NT2/D1 (cell line): ENCODE measurements at places on chromosomes 3 and 15.
A peak's percentile ranks its signal among the peaks of the same experiment; 100 is the strongest.

DNA sequence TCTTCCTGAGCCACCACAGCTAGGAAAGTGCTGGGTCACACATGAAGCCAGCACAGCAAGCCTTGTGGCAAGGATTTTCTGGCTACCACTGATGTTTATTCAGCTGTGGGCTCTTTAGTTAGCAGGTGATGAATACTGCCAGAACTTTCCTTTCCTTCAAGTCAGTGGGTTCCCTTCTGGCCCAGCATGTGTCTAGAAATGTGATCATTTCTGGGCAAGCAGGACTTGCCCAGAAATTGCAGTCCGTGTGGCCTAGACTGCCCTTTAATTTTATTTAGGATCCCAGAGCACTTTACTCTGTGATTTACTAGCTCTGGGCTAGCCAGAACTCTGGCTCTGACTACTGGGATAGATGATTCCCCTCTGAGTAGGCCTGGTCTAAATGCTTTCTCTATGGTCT, 397.5 kb downstream of the ZIC4 start:
- no peak for DNase-seq

DNA sequence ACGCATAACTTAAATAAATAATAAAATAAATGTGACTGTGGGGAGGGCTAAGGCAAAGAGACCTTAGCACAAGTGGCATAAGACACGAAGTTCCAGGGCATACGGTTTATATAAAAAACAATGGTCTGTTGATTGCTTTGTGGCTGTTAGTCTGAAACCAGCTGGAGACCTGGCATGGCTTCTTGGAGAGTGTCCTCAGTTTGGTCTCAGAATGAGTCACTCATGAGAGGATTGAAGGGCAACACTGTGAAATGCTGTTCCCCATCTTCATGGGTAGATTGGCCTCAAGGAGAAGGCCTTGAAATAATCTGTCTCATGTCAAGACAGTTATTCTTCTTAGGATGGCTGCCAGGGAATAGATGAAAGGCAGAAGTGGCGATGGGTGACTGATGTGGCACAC, 62.2 kb downstream of the SOX2 start:
- DNase-seq, result no peak

DNA sequence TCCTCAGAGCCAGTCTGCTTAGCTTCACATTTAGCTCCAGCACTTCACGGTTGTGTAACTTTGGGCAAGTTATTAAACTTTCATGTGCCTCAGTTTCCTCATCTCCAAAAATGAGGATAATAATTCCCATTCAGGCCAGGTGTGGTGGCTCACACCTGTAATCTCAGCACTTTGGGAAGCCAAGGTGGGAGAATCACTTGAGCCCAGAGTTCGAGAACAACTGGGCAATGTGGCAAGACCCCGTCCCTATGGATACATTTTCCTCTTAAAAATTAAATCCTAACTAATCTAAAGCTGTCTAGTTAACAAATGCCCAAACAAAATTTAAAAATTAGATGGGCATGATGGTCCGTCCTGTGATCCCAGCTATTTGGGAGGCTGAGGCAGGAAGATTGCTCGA, 7.2 kb downstream of the RCN2 start:
- no peak for DNase-seq

DNA sequence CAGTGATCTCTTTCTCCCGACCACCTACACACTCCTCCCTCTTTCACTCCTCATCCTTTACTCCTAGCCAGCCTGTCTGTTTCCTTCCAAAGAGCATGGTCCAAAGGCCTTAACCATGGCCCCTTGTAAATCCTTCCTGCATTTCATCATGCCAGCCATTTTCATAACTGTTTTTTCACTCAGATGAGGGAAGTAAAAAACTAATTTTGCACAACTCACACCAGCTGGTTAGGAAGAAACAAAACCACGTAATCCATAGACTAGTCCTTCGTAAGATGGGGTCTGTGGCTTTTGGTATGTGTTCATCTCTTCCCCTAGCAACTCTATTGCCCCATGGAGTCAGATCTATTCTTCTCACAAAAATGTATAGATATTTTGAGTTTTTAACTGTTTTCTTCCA, 187.8 kb downstream of the SHOX2 start:
- no peak for DNase-seq

DNA sequence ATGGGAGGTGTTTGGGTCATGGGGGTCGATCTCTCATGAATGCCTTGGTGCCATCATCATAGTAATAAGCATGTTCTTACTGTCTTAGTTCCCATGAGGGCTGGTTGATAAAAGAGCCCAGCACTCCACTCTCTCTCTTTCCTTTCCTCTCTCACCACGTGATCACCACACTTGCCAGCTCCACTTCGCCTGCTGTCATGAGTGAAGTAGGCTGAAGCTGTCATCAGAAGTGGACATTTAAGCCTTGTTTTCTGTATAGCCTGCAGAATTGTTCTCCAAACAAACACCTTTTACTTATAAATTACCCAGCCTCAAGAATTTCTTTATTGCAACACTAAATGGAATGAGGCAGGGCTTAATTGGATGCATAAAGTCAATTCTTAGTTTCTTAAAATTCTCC, 6.1 kb downstream of the OR5H1 start:
- DNase-seq, result no peak

DNA sequence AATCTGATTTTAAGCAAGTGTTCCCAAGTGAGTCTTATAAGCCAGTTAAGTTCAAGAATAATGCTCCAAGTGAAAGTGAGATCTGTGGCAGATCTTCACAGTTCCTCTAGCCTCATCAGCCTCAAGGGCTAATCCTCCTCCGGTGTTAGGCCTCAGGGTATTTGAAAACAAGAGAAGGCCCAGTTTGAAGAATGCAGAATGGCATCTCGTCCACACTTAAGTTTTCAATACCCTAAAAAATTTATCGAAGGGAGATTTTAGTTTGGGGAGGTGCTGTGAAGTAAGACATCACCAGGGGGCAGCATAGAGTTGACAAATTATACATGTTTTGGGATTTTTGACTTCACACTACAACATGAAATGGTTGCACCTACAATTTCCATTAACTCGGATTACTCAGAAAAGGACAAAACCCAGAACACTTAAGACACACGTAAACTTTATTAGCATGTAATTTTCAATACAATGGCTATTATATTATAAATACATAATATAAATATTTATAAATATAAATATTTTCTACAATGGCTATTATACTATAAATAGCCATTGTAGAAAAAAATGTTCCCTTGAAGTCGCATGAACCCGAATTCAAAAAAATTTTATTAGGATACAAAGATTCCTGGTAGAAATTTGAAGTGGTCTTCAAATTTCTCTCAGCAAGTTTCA, 2.3 kb upstream of the TMEM266 start:
- DNase-seq, result peak; percentile 32

DNA sequence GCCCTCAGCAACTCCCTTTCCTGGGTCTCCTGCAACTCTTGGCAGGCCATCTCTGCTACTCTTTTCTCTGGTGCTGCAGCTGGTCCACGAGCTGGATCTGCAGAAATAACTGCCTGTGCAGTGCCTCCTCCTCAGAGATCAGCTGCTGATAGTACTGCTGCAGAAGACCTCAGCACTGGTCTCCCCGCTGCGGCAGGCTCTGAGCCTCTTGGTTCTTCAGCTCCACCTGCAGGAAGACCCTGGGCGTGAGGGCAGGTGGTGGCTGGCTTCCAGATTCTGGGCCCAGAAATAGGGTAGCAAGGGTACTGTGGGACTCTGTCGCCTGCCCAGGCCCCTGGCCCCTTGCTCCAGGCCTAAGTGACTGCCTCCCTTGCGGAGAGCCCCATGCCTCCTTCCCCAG, 79.7 kb upstream of the C2CD4B start:
- no peak for DNase-seq

- no peak for DNase-seq
These were observed 54.7 kb upstream of the SLCO2A1 start for GRCh38 chr3:134084242-134084950.

GRCh38 chr3:189305412-189305811, 133.6 kb downstream of the TPRG1 start:
- no peak for DNase-seq

- no peak for DNase-seq
These were observed 77.4 kb downstream of the VPS8 start for GRCh38 chr3:184889312-184889904.

- no peak for DNase-seq
These were observed 652.5 kb downstream of the EDEM1 start for GRCh38 chr3:5840056-5840455.

DNA sequence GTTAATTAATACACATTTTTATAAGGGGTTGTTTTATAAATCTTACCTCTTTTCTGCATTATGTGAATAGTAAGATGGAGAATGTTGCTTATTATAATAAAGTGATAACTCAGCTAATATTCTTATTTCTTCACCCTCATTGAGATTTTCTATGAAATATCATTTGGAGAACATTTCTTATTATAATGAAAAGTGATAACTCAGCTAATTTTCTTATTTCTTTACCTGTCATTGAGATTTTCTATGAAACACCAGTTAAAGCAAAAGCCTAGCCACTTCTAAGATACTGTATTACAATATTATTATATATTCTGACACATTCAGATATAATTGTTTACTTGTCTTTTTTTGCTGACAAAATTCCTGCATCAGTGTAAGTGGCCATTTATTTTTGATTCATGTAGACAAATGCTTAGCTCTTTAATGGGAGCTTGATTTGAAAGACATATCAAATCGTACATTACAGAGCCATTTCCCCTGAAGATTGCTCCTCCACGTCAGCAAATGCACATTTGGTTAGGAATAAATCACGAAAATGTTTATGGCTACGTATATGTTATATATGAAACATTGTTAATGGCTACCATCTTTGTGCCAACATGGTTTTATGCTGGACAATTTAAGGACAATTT, 427.5 kb downstream of the CHL1 start:
- DNase-seq, result no peak

DNA sequence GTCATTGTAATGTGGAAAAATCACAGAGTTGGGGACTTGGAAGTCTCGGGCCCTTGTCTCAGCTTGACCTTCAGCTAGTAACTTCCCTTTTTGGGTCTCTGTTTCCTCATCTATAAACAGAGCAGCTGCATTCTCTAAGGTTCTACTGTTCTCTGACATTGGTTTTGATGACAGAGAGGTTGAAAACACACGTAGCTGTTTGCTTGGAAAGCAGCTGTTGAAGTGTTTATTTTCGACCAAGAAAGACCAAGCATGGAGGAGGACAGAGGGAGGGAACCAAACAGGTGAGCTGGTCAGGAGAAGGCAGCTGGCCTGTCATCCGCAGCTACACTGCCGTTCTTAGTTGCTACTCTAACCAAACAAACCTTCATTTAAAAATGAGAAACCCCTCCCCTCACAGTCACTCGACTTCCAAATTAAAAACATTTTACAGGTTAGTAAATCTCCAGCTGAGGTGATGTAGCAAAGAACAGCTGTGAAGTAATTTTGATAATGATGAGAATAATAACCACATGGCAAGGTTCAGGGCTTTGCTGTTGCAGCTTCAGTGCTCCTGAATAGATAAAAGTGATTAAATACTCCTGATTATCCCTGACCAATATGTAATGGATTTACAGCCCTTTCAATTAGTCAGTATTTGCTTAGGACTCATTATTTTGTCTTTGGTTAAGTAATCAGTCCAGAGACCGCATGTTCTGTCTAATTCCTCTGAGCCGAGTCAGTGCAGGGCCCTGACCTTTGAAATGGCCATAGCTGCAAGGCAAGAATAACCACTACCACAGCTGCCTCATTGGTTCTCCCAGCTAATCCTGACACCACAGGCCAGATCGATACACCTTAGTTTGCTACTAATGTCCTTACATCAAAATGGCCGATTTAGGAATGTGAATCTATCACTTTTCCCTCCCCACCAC, 65.3 kb downstream of the MEIS2 start:
- DNase-seq, result no peak

DNA sequence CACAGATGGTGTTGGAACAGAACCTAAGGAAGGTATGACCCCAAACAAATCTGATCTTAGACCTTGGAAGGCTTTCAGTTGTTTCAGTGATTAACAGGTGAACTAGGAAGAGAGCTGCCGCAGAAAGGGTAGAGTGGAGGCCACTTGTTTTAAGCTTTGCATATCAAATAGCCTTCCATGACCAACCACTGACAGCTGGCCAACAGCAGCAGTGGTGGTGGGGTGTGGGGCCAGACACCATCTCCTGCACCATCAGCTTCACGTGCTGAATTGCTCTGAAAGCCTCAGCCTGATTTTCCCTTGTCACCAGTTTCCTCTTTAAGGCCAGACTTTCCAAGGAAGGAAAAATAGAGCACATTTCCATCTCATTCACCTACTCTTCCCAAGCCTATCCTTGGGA, 16.6 kb upstream of the OSBPL11 start:
- DNase-seq, result no peak

- no peak for DNase-seq
These were observed 123.2 kb downstream of the RAP2B start for GRCh38 chr3:153285194-153285641.

DNA sequence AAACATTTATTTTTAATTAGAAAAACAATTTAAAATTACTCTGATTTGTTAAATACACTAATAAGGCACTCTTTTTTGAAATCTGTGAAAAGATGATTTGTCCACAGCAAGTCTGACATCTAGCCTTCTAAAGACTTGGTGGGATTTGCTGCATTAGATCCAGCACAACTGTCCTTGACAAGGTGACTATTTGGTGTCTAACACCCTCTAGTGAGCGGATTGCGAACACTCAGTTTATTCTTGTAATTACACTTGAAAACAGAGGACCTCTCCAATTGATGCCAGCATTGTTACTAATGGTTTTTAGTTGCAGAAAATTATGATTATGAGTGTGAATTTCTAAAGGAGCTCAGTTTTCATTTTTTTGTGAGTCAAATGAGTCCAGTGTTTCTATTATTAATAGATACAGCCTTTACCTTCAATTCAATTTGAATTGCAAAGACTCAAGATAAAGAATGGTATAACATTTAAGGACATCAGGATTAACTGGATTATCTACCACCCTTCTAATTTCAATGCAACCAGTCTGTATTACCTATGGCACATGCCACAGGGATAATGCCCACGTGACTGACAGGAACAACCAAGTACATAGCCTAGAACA, 29.7 kb upstream of the STRIT1 start:
- peak; percentile 81 for DNase-seq

DNA sequence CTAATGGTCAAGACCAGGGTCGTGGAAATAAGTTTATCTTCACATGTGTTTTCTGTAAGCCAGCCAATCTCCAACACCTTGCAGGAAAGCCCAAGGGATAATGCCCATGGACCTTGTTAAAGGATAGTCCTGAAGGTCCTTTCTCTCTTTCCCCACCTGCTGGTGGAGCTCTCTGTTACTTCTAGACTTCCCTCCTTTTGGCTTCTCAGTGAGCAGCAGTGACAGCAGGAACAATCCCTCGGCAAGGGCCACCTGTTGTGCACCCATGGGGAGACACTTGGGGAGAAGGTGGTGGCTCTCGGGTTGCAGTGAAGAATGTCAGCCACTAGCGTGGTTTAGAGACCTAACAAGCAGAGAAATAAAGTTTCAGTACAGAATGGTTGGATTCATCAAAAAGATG, 84.0 kb upstream of the OSBPL11 start:
- DNase-seq, result no peak
